Fibroblast of the aortic adventitia (primary cell): ENCODE measurements at places on chromosomes 3 and 15.
A peak's percentile ranks its signal among the peaks of the same experiment; 100 is the strongest.

GRCh38 chr3:187878772-187879518 lies 133.7 kb upstream of the BCL6 start:
- peak; percentile 71 for DNase-seq

DNA sequence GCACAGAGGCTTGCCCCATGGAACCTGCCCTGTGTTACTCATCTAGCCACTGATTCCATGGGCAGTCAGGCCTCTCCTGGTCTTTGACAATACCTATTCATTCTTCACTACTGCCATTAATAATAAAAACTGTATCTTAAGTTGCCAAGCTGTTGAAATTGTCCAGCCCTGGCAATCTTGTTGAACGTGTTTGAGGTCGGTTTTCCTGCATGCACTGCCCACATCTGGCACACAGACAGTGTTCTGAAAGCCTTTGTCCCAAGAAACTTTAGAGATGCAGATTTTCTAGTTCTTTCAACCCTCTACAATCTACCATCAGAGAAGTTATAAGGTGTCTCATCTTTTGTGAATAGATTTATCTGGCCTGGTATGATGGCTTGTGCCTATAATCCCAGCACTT lies 567.2 kb upstream of the NECTIN3 start:
- no peak for DNase-seq

- DNase-seq = peak; percentile 86
Measured at GRCh38 chr15:88467073-88467934, at the start of the genes MRPL46 and MRPS11. MRPL46 (minus strand) TSS chr15:88467388; CDS start chr15:88467377, 11 bp downstream. MRPS11 (plus strand) TSS chr15:88467708; CDS start chr15:88467718, 10 bp downstream.

DNA sequence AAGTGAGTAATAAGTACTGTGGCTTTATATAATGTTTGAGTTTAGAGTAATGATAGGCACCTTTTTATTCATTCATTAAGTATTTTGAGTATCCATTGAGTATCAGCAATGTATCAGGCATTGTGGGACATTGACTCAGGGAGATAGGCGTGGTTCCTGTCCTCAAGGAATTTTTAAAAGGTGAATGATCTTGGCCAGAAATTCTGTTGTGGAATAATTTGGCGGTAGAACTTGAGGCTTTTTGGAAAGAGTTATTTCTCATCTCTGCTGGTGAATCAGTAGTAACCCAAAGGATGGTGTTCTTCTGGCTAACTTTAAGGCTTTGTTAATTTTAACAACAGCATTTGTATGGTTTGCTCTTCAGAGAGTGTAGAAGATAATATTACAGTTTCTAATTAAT lies 2.0 kb downstream of the RAB7A start:
- DNase-seq = peak; percentile 46

GRCh38 chr3:21390856-21391255 lies 360.2 kb downstream of the ZNF385D start:
- DNase-seq = peak; percentile 89

GRCh38 chr3:155859859-155860258 lies 5.6 kb upstream of the SLC33A1 start:
- peak; percentile 51 for DNase-seq

DNA sequence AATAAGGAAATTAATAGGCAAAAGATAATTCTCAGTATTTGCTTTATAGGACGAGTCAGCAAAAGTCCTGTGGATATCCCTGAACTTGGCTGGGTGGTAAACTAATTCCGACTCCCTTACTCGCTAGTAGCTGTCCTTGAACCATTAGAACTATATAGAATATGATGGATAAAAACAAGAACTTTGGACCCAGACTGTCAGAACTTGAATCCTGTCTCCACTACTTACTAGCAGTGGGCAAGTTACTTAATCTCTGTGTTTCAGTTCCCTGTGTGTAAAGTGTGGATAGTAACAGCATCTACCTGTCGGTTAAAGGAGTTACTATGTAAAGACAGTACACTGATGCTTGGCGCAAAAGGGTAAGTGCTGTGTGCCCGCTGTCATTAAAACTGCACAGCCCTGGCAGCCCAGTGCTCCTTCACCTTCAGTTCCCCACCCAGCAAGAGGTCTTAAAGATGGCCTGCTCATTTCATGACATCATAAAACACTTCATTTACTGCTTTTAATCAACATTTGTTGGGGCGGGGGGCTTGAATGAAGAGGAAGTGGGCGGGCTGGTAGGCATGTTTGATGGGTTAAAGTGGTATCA lies 7.3 kb downstream of the TPM1 start:
- DNase-seq = no peak

GRCh38 chr15:52382647-52383046 lies 87.0 kb upstream of the MYO5C start:
- no peak for DNase-seq

DNA sequence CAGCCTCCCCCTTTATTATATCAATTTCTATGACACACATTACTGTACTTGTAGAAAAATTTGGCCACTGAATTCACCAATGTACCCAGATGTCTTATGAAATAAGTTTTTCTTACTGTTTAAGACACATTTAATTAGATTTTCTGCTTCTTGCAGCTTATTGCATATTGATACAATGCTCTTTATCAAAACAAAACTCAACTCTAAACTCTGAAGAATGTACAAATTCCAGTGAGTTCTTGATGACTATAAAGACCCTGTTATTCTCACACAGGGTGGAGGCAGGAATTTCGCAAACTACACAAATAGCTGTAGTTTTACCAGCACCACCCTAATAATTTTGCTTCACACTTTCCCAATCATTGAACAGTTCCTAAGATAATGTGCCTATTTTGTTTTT lies 22.0 kb downstream of the CMTM6 start:
- peak; percentile 64 for DNase-seq

GRCh38 chr3:24734019-24734418 lies 239.4 kb upstream of the THRB start:
- no peak for DNase-seq

- DNase-seq = no peak
Measured at GRCh38 chr3:144424606-144425005, 453.0 kb downstream of the DIPK2A start.

GRCh38 chr3:30996467-30996866 lies 102.0 kb upstream of the GADL1 start:
- DNase-seq = no peak

GRCh38 chr3:95154766-95155165 lies 1091.9 kb downstream of the NSUN3 start:
- no peak for DNase-seq

DNA sequence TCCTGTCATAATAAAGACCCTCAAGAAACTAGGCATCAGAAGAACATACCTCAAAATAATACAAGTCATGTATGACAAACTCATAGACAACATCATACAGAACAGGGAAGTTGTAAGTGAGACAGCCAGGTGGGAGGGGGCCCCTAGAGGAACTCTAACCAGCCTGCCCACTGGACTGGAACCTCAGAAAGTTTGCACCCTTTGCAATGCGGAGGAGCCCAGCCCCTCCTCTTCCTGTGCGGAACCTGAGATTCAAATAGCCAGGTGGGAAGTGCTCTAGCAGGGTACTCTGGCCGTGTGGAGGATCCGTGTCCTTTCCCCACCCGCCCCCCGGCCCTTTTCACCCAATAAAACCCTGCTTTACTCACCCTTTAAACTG lies 387.0 kb upstream of the CBLB start:
- no peak for DNase-seq

DNA sequence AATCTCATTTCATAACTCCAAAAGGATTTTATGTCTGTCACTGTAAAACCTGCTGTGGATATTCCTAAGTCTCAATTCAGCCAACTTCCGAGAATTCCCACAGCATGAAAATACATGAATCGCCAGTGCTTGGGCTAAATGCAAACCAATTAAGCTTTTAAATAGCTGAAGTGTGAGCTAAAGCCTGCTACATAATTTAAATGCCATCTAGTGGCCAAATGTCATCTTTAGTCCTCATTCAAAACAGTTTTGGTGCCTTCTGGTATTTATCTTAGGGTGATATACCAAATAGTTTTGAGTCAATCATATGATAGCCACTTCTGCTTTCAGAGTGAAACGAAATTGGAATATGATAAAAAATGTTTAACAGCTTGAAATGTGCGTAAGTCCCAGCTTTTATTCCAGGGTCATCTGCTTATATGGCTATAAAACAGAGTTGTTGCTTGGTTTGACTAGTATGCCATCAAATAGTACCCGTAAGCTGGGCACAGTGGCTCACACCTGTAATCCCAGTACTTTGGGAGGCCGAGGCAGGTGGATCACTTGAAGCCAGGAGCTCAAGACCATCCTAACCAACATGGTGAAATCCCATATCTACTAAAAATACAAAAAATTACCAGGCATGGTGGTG lies 41.8 kb upstream of the CCNL1 start:
- DNase-seq = peak; percentile 76

- no peak for DNase-seq
Measured at GRCh38 chr3:140378571-140379340, 299.1 kb upstream of the TRIM42 start.
